Iris pigment epithelial cell (primary cell): ENCODE measurements at places on chromosomes 1 and 21.

- DNase-seq, result no peak
These were observed 169.4 kb downstream of the ACTL8 start for GRCh38 chr1:17924578-17924977.

DNA sequence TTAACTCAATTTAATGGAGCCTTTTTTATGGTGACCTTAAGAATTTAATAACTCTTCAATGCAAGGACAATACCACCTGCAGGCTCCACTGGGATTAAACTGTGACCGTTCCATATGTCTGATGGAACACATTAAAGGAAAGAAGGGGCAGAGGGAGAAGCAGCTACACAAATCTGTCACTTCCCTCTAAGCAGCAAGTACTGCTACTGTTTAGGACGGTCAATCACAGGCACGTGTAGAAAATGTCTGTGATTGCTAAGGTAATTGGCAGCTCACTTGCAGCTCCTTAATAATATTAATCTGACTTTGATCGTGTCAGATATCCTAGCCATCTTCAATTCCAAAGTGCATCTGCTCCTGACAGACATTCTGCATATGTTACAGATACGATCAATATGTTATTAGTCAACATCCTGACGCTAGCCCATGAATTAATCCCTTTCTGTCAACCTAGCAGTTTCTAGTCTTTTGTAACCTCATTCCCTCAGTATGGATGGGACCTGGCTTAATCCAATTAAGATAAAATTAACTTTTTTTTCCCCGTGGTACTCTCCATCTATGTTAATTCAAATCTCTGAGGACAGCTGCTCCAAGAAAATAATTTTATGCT lies 1012.4 kb downstream of the AMY1C start:
- no peak for DNase-seq

DNA sequence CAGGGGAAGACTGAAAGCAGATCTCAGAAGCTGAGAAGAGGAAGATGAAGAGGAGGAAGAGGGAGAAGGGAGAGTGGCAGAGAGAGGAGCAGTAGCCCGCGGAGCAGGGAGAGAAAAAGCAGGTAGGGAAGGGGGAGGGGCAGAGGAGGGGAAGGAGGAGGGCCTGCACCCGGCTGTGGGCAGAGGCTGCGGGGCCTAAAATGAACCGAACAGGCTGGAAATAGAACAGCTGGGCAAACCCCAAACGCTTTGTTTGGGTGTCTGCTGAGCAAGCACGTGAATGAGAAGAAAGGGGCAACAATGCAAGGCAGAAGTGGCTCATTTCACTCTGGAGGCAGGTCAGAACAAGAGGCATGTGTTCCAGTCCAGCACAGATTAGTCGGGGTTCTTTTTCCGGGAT lies 33.5 kb downstream of the KCNC4 start:
- no peak for DNase-seq

DNA sequence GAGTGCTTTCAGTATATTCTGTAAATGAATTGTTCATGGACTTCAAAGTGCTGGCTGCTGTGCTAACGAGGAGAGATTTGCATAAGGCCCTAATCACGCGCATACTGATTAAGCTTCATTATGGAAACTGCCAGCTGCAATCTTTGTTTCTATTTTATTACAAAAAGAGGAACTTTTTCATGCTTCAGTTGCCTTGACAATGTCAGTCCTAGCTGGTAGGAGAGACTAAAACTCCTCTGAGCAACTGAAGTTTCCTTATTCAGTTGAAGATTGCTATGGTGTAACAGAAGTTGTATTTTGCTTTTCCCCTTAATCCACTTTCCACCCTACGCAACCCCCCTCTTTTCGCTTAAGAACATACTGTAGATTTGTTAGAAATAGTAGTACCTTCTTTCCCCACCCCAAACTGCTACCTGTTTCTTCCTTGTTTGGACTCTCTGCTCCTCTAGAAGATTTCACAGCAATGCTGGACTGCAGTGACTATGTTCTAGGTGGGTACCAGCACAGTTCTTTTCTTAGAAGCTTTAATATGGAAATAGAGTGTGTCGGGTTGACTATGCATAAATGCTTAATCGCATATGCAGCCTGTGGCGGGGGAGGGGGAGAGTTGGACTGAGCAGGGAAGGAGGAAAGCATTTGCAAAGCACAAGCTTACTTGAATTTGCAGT lies 108.3 kb downstream of the POU2F1 start:
- DNase-seq, result no peak

DNA sequence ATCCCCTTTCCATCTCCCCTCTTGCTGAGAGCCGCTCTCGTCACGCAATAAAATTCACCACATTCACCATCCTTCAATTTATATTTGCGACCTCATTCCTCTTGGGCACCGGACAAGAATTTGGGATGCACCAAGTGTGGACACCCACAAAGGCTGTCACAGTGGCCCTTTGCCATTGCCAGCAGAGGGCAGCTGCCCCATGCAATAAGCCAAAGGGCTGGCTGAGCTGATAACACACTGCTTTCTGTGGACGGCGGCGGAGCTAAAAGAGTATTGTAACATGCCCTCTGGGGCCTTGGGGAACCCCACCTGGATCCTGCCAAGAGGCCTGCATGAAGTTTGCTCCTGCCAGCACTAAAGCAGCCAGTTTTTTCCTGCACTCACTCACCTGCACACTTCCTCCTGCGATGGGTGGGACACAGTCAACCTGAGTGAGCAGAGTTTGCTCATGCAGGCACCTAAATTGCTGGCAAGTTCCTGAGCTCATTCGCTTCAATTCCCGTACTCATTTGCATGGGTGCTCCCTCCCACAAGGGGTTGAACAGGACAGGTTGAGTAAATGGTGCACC lies 792.3 kb upstream of the ADAMTS5 start:
- no peak for DNase-seq

DNA sequence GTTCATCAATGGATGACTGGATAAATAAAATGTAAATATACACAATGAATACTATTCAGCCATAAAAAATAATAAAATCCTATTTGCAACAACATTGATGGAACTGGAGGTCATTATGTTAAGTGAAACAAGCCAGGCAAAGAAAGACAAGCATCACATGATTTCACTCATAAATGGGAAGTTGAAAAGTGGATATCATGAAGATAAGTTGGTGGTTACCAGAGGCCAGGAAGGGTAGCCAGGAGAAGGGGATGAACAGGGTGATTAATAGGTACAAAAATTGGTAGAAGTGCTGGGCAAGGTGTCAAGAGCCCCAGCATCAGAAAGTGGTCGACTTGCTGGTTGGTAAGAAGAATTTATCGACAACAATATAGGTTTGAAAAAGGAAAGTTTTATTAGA lies 1.3 kb upstream of the PARK7 start:
- no peak for DNase-seq

- no peak for DNase-seq
These were observed 13.8 kb downstream of the RNU5D-1 start for GRCh38 chr1:44717156-44717555.

DNA sequence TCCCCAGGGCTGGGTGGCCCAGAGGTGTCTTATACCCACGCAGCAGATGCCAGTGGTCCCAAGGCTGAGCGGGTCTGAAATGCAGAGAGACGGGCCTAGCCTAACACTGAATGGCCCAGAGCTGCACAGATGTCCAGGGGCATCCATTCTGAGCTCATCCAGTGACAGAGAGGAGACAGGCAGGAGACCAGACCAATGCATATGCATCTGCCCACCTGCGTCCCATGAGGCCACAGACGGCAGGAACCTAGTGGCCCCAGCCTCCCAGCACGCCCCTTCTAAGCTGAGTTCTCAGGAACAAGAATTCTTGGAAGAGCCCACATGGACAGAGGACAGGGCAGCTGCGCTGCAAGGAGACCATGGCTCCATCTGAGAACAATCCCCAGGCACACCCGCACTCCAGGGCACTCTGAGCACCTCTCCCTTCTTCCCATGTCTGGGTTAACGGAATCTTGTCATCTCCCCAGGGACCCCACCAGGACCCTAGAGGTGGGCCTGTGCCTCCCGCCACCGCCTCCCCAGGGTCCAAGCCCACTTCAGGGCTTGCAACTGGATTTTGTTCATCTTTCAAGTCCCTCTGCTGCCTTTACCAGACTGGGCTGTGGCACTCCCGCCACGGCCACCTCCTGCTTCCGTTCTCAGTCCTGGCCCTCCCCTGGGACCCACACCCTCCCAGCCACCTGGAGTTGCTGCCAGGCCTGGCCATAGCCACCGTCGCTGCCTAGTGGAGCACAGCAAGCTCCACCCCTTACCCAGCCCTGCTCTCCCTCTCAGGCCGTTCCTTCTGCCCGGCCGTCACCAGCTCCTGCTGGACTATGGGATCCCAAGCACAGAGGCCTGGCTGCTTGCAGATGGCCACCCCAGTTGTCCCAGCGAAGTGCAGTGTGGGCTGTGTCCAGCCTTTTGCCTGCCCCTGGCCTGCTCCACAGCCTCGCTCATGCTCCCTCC lies 3.3 kb downstream of the WNT3A start:
- DNase-seq, result no peak

DNA sequence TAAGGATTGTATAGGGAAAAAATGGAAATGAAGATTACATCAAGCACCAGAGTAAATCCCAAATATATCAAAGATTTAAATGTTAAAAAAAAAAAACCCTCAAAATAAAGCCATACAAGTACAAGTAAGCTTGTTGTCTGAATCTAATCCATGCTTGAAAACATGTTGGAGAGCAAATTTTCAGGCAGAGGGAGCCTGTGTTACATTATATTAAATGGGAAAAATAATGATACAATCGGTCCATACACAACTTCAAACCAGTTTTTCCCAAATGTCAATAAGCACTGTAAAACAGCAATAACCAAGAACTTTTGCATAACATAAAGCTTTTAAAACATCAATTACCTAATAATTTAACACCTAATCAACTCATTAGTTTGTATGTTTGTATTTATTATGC lies 949.4 kb upstream of the ADGRL4 start:
- DNase-seq, result no peak

DNA sequence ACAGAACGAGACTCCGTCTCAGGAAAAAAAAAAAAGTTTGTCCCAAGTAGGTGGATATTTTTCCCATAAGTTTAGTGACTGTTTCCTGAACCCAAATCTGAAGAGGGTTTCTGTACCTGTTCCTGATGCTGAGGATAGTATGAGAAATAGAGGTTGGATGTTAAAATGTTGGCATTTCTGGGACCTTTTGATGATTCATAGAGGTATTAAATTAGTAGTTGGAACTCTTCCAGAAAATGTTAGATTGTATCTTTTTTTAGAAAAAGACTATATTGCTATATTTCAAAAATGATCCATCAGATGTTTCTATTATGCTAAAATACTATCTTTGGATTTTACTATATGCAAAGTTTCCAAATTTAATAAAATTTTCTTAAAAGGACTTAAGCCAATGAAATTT lies 2.9 kb upstream of the CENPL start:
- DNase-seq, result peak; percentile 8

GRCh38 chr1:172185211-172185610 lies 235.3 kb upstream of the C1orf105 start:
- DNase-seq, result no peak

- DNase-seq, result no peak
These were observed 78.2 kb downstream of the DNTTIP2 start for GRCh38 chr1:93800856-93801255.

- no peak for DNase-seq
These were observed 143.0 kb downstream of the ZNF281 start for GRCh38 chr1:200266871-200267270.

GRCh38 chr1:17576519-17576853 lies 37.0 kb downstream of the ARHGEF10L start:
- no peak for DNase-seq

DNA sequence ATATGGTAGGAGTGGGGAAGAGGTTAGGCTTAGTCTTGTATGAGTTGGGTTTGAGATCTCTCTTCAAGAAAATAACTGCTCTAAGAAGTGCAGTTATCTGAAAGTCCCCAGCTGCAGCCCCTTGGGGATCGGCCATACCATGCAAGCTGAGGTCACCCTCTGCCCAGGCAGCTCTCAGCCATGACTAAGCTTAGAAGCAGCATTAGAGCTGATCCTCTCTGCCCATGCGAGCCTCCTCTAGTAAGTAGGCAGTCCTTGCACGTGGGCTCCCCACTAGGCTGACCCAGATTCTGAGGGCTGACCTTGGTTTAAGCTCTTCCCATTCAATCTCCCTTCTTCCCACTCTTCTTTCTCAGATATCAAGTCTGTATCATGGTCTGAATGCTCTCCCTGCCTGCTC lies 121.0 kb upstream of the UBE2U start:
- peak; percentile 81 for DNase-seq

DNA sequence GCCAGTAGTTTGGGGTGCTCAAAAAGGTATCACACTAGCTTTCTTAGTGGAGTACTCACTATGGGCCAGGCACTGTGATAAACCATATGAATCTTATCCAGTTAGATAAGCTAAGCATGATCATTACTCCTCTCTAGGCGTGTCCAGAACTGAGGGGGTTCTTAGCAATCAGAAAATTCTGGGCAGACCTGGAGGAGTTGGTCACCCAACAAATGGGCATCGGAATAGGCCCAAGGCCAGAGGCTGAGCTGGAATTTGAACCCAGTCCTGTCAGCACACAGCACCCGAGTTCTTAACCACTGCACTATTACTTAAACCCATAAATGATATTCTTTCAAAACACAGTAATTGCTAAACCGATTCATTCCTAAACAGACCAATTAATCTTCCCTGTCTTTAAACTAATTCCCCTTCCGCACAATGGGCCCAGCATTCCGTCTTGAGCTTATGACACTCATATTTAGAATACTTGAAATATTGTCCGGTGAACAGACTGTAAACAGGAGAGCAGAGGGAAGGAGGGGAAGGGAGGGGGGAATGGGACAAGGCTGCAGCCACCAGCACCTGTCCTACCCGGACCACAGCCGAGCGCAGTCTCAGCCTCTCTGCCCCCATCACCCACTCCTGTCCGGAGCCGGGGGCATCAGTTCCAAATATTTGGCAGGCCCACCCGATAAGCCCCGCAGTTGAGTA lies 113.0 kb upstream of the GADD45A start:
- no peak for DNase-seq

DNA sequence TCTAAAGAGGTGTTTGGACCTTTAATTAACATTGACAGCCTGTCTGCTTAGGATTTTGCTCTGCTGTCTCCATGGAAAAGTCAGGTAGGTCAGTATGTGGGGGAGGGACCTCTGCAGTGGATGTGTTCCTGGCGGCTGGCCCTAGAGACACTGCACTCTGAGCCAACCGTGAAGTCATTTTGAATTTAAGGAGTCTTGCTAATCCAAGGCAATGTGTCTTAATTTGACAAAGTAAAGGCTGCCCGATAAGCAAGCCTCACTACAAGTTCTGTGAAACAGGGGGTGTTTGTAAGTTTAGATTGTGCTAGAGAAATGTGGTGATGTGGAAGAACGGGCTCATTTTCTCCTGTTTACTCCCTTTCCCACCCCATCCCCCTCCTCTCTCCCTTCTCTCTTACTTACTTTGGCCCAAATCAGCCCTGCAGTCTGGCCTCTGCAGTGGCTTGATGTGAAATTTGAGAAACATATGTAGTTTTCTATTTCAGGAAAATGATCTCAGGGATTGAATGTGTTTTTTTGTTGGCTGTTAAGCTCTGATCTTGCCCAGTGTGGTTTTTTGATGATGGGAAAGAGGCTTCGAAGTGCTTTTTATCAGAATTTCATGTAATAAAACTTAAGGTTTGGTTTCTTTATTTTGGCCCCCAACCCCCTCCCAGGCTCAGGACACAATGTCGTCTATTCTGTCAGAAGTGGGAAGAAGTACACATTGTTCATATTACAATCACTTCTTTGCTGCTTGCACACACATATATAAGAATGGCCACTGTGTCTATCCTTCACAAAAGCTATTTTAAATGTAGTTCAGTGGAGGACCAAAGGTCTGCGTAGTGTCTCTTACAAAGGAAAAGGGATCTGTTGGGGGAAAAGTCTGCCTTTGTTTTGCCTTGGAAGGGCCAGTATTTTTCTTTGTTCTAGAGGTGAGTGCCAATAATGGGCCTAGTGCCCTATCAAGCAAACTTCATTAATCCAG lies 96.6 kb downstream of the FGGY start:
- peak; percentile 92 for DNase-seq
